ENCODE measurements at places on chromosomes 3 and 15.

GRCh38 chr15:36330598-36330997 lies 248.8 kb upstream of the CDIN1 start:
- DNase-seq = no peak

DNA sequence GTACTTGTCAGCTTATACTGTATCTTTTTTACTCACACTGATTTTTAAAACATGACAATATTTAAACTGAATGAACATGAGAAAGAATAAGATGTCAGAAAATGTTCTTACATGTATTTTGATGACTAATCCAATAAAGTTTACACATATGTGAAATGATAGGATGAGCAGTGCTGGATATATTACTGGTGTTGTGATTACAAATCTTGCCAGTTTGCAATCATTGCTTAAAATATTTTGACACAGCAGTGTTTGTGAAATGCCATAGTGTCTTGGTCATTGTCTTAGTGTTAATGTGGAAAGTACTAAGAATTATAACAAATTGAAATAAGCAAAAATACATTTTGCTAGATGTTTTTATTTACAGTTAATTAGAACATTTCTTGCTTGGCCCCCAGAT lies 118.7 kb upstream of the MLF1 start:
- peak; percentile 8 for DNase-seq

GRCh38 chr3:189232790-189233189 lies 61.0 kb downstream of the TPRG1 start:
- DNase-seq = peak; percentile 13

- no peak for DNase-seq
Measured at GRCh38 chr3:20104167-20104661, 64.0 kb downstream of the KAT2B start.

DNA sequence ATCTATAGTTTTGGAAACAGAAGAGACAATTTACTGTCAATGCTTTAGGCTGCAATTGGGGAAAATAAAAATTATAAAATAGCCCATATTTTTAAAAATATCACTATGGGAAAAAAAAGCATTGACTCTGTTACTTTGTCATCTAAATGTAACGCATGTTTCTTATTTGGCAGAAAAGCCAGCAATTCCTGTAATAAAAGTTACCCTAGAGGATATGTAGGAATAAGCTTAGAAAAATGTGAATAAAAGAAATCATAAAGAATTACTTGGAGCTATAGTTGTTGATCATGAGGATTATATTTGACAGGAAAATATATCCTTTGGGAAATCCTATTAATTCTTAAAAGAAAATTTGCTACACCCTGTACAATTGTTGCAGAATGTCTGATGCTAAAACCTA lies 515.4 kb upstream of the IL12A start:
- no peak for DNase-seq

DNA sequence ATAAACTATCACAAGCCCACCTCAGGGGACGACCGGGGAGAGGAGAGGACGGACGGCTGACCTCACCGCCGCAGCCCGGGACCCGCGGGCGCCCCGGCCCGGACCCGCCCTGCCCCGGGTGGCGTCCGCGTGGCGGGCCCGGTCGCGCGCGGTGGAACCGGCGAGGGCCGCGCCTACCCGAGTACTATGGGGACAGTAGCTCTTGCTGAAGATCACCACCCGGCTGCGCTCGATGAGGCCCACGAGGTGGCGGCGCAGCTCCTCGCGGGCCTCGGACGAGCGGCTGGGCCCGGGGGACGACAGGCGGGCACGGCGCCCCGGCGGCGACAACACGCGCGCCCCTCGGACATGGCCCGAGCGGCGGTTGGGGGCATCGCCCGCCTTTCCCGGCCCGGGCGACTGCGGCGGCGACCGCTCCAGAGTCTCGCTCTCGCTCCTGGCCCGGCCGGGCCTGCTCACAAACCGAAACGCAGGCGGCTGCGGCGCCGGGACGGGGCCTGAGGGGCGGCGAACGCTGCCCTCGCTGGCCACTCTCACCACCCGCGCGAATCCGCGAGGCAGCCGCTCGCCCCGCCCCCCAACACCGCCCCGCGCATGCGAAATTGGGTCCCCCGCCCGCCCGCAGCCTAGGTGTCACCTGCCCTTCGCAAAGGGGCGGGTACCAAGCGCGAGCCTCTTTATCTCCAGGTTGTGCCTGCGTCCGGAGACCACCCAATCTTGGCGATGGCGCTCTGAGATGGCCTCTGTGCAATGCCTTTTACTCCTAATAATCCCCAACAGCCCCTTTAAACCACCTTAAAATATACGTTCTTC lies at the start of gene TXNRD3:
TSS of gene TXNRD3 (minus strand) at position 554 of the 813 bp plus-strand sequence.
- DNase-seq = peak; percentile 63

DNA sequence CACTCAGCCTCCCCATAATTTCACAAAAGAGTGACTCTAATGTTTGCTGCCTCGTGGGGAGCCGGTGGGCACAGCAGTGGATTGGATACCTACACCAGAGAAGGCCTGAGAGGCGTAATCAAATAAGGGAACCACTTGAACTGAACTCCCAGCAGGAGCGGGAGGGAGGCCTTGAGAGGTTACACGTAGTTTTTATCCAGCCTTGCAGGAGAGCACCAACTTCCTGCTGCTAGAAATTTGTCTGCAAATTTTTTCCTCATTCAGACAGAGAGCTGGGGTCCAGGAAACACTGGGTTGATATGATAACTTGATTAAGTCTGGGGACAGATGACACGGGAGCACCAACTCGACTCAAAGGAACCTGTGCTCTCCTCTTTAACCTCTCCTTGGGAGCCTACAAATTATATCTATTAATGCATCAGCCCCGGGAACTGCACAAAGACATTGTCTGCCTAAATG lies 69.8 kb downstream of the HES1 start:
- DNase-seq = no peak

- DNase-seq = peak; percentile 23
Measured at GRCh38 chr15:55823699-55824340, 80.9 kb upstream of the PRTG start.

DNA sequence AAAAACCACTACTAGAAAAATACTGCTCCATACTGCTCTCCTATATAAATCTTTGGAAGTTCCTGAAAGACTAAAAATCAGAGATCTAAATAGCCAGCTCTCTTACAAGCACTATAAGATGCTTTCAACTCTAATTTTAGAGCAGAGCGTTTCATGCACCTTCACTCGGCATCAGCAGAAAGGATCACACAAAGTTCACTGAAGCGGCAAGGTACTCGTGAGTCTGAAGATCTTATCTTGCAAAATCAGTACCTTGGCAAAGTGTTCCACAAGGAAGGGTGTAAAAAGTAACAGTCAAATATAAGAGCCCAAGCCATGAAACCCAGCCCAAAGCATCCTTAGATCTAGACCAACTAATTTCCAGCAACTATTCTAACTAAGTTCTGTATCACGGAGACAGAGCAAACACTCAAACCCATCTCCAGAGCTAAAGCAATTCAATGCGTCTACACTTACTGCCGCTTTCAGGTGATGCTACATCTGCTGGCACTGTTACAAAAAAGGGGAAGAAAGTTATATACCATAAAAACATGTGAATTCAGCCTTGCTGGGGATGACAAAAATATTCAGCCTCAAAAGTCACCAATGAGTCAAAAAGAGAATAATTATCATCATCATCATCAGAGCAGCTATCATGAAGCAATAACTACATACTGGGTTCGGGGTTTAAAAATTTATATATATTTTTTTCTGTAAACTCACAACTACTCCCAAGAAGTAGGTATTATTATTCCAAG lies 16.3 kb downstream of the VPS39 start:
- no peak for DNase-seq

DNA sequence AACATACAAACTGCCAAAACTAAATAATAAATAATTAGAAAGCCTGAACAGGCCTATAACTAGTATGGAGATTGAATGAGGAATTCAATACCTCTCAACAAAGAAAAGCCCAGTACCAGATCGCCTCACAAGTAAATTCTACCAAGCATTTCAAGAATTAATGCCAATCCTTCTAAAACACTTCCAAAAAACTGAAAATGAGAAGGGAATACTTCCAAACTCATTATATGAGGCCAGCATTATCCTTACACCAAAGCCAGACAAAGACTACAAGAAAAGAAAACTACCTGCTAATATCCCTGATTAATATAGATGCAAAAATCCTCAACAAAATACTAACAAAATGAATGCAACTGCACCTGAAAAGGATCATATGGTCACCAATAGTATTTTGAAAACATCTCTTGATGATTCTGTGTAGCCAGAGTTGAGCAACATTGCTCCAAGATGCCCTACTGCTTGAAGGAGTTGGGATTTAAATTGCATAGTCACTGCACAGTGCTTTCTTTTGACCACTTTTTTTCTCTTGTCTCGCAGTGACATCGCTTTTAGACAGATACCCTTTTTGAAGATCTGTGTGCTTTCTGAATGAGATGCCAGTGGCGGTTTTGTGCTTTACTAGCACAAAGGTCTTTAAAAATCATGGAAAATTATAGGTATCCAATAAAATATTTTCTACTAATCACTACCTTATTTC lies 487.2 kb upstream of the RASGRP1 start:
- no peak for DNase-seq

GRCh38 chr3:168782193-168782592 lies 686.5 kb upstream of the GOLIM4 start:
- no peak for DNase-seq

DNA sequence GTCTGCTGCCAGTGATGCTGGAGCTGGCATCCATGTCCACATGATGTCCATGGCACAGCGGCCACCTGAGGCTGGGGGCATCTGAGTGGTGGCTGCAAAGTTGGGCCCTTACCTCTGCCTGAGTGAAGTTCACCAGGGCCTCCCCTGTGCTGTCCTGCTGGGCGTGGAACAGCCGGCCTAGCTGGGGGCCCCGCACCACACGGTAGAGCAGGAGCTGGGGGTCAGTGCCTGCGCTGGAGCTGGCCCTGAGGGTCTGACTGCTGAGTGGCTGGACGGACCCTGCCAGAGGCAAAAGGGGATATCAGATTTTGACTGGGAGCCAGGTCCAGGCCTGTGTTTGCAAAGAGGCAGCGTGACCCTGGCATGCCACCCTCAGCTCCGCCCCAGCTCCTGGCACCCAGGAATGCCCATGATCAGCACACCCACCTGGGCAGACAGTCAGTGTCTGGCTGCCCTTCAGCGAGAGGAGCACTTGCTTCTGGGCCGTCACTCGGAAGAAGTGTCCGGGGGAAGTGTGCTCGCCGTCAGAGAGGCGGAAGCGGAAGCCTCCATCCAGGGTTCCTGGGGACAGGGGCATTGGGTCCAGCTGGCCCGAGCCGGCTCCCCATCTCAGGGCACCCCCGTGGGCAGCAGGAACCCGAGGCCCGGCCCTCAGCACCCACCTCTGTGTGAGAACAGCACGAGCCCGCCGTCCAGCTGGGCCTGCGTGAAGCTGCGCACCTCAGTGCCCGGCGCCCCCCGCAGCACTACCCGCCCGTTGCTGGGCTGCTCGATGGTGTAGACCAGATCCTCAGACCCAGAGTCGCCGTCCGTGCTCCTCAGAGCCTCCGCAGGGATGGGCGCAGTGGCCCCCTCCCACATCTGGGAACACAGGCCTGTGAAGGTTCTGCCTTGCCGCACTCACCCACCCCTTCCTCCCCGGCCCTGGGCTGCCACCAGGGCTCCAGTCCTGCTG lies 30.2 kb downstream of the CSPG4 start:
- DNase-seq = no peak

- no peak for DNase-seq
Measured at GRCh38 chr15:89526601-89527441, 30.4 kb upstream of the RHCG start.

GRCh38 chr3:17055374-17056276 lies 170.9 kb downstream of the PLCL2 start:
- peak; percentile 98 for DNase-seq

- DNase-seq = no peak
Measured at GRCh38 chr3:123629747-123630047, 44.8 kb upstream of the HACD2 start.

DNA sequence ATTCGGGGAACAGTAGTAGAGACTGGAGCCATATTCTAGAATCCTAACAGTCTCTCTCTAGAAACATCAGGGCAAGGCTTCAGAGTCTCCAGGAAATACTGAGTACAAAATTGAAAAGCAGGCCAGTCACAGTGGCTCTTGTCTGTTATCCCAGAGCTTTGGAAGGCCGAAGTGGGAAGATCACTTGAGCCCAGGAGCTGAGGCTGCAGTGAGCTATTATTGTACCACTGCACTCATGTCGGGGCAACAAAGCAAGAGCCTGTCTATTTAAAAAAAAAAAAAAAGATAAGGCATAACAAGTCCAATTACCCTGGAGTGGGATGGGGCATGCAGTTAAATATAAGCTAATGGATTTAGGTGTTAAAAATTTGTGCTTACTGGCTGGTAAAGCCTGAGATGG lies 79.0 kb downstream of the SEMA6D start:
- no peak for DNase-seq

DNA sequence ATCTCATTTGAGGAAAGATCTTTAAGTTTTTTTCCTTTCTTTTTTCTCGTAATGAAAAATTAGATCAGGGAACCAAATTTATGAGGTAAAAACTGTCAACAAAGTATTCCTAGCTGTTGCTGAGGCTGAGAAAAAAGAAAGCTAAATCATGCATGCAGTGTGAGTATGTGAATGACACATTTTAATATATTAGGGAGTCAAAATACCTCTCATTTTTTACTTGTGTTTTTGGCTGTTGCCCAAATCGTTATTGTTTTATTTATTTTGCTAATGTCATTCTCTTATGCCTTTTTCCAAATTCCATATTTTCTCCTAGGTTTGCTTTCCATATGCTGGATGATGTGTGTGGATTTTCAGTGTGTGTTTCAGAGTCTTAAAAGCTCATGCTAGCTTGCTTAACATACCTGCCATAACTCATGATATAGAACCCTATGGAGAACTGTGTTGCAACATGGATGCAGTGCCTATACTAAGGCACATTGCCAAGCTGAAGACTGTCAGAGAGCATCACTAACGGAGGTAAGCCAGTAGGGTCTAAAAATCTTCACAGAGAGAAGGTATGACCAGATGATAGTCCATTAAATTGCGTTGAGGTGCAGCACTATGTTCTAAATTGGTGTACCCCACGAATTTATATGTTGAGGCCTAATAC lies 629.5 kb upstream of the KCNMB2 start:
- DNase-seq = peak; percentile 69

- DNase-seq = no peak
Measured at GRCh38 chr3:51673802-51674654, 3.0 kb downstream of the TEX264 start.

GRCh38 chr3:195907684-195907933 lies 742 bp downstream of the TNK2 start:
- DNase-seq = no peak

- DNase-seq = no peak
Measured at GRCh38 chr3:123090728-123091531, 24.1 kb downstream of the PDIA5 start.

GRCh38 chr3:128492671-128493569 lies at the start of gene GATA2:
Gene GATA2, minus strand, starts transcription at chr3:128493201. Its CDS starts 6,170 bp downstream, at chr3:128487031.
- no peak for DNase-seq

DNA sequence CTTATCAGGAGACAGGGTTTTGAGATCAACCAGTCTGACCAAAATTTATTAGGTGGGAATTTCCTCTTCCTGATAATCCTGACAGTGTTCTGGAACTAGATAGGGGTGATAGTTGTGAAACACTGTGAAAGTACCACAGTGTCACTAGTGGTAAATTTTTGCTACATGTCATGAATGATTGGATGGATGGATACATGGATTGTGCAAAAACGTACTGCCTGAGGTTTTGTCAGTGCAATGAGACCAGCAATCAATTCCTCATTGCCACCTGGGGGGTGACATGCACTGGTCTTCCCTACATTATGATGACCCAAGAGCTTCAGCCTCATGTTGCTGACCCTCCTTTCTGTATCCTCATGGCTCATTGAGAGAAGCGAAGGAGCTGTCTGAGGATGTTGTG lies 123.5 kb downstream of the SLCO3A1 start:
- DNase-seq = no peak
